D721Med (cell line): ENCODE measurements at places on chromosomes 12 and 14.

- DNase-seq, result no peak
Observed at GRCh38 chr14:51521764-51522163, 129.9 kb upstream of the FRMD6 start.

- no peak for DNase-seq
Observed at GRCh38 chr12:23209793-23210192, 584.8 kb downstream of the ETNK1 start.

DNA sequence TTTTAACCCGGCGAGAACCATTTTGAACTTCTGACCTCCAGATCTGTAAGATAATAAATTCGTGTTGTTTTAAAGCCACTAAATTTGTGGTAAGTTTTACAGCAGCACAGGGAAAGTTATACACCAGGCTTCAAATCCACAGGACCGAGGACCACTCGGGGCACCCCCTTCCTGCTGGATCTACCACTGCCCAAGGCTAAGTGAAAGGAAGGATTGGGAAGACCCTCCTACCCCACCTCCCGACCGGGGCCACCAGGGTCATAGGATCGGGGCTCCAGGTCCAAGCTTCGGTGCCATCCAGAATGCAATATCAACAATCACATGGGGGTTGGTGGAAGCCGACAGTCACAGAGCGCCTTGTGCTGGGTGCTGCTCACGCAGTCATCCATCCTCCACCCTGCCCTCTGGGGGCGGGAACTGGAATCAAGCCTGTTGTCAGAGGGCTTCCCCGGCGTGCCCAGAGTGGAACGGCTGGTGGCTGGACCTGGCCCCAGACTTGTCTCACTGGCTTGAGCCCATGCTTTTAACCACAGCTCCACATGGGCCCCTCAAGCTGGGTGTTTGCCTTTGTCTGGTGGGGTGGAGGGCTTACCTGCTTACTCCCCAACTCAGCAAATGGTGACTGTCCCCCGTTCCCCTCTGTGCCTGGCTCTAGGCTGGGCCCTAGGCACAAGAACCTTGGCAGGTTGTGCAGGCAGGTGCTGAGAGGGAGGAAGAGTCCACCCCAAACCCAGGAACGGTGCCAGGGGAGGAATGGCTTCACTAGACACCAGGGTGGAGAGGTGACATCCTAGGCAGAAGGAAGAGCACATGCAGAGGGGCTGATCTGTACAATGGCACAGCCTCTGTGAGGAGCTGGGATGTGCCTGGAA, 180.3 kb upstream of the RTL1 start:
- DNase-seq, result no peak

GRCh38 chr14:32438517-32438916, 109.4 kb downstream of the AKAP6 start:
- no peak for DNase-seq

DNA sequence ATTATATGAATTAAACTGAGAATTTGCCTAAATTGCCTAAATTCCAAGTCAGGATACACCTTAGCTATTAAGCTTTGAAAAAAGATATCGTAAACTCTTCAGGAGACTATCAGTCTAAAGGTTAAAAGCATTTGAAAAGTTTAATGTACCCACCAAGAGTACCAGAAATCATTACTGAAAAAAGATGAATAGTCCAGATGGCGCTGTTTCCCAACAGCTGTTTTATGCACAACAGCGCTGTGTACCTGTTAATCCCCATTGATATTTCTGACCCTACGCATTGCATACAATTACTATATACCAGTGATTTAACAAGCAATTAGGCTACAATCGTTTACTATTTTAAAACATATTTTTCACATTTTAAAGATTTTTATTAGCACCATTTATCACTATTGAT, 185.0 kb downstream of the PLCZ1 start:
- DNase-seq, result no peak

GRCh38 chr14:82046512-82047226, 513.0 kb upstream of the SEL1L start:
- DNase-seq, result no peak

DNA sequence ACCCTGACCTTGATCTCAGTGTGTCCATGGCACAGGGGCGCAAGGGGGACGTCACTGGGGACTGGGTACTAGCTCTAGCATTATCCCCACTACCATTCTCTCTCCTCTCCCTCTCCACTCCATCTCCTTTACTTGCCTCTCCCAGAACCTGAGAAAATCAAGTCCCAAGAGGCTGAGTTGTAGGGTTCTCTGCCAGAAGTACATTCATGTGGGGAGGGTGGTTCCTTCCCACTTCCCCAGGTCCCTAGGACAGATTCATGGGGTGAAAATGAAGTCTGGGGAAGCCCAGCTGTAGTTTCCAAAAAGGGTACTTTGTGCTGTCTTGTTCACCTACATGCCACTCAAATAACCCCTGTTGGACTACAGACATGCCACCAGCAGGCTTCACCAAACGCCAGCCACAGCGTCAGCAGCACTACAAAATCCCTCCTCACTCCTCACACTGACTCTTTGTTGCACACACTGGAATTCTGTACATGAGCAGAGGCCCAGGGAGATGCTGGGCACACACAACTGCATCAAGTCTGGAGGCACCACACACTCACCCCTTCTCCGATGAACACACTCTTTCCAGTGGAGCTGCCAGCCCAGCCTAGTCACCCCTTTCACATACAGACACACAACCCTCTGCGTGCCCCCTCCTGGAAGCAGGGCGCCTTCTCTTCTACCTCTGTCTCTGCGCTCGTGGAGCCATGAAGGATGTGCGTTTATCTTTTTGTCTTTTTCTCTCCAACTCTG, 6.9 kb downstream of the RARG start:
- DNase-seq, result no peak

DNA sequence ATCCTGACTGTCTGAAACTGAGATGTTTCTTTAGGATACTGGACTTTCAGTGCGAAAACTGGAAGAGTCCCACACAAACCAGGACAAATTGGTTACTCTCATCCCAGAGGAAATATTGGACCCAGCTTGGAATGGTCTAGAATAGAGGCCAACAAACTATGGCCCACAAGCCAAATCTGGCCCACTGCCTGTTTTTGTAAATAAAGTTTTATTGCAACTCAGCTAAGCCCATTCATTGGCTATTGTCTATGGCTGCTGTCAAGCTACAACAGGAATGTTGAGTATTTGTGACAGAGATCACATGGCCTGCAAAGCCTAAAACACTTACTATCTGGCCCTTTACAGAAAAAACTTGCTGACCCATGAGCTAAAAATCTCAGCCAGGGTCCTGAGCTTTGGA, 6.5 kb downstream of the WSCD2 start:
- DNase-seq, result no peak

DNA sequence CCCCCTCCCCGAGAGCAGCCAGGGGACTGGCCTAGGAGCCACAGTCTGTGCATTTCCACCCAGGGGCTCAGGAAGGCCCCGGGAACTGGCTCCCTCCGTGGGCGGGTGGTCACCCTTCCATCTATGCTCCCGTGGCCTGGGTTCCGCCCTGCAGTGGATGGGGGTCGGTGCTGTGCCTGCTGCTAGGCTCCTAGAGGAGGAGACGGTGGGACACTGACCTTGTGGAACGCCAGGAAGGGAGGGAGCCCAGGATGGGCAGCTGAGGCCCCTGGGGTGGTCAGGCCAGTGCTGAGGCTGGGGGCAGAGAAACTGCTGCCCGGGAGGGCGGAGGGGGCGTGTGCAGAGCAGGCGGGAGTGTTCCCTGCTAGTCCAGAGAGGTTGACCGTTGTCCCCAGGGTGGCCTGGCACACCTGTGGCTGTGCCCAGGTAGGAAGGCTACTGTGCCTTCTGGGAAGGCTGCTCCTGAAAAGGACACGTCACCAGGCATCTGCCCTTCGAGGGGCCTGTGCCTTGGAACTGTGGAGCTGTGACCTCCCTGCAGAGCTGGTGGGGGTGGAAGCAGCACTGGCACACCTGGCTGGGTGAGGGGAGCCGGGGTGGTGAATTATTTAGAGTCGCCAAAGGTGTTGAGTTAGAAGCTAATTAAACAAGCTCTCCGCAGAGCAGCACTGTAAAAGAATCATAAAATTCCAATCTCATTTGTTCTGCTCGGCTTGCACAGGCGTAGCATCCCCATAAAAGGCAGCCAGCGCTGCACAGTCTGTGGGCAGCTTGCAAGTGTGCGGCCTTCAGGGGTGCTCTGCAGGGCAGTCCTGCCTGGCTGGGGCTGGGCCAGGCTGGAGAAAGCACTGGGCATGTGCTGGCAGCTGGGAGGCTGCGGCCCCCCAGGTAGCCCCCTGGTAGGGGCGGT, 145.1 kb downstream of the KIF26A start:
- DNase-seq, result no peak

GRCh38 chr12:118025168-118025567, 8.7 kb downstream of the RFC5 start:
- no peak for DNase-seq

- no peak for DNase-seq
Observed at GRCh38 chr14:59328454-59328853, 136.7 kb downstream of the GPR135 start.

DNA sequence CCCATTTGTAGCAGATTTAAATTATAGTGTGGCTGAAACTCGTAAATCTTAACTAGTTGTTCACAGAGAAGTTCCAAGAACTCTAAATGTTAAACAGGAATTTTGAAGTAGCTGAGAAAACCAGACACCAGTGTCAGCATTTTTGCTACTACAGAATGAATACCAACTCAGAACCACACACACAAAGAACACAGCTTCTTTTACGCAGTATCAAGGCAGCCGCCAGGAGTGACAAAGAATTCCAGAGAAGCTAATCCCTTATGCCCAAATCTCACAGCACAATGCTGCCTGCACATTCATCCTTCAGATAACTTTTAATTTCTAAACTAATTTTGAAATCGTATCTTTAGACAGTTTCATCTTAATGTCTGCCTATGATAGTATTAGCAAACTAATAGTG, 37.4 kb downstream of the SLC6A15 start:
- no peak for DNase-seq

DNA sequence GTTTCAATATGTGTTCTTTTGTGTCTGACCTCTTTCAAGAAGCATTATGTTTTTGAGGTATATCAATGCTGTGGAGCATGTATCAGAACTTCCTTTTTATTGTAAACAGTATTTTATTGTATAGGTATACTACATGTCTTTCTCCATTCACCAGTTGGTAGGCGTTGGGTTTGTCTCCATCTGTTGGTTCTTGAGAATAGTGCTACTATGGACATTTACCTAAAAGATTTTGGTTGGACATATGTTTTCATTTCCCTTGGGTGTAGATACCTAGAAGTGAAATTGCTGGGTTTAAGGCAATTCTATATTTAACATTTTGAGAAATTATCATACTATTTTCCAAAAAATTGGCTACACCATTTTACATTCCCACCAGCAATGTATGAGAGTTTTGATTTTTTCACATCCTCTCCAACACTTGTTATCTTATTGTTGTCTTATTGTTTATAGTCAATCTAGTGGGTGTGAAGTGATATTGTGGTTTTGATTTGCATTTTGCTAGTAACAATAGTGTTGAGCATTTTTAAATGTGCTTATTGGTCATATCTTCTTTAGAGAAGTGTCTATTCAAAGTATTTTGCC, 409.2 kb downstream of the IPO8 start:
- DNase-seq, result no peak

DNA sequence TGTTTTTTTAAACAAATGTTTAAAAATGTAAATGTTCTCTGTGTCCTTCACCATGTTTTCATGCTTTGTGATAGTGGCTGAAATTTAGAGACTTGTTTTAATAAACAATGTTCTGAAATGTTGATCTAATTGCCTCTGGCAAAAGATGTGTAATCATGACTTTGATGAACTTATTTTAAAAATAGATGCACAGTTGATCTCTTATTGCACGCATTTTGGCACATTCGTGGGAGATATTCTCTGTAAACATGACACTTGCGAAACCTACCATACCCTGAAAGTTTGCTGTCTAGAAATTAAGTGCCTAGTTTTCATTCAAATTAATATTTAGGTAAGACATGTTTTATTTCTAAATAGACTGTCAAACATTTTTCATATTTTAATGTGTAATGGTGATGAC, 119.7 kb upstream of the DNM1L start:
- DNase-seq, result no peak

GRCh38 chr12:129331356-129332085, 478.2 kb downstream of the GLT1D1 start:
- DNase-seq, result no peak

DNA sequence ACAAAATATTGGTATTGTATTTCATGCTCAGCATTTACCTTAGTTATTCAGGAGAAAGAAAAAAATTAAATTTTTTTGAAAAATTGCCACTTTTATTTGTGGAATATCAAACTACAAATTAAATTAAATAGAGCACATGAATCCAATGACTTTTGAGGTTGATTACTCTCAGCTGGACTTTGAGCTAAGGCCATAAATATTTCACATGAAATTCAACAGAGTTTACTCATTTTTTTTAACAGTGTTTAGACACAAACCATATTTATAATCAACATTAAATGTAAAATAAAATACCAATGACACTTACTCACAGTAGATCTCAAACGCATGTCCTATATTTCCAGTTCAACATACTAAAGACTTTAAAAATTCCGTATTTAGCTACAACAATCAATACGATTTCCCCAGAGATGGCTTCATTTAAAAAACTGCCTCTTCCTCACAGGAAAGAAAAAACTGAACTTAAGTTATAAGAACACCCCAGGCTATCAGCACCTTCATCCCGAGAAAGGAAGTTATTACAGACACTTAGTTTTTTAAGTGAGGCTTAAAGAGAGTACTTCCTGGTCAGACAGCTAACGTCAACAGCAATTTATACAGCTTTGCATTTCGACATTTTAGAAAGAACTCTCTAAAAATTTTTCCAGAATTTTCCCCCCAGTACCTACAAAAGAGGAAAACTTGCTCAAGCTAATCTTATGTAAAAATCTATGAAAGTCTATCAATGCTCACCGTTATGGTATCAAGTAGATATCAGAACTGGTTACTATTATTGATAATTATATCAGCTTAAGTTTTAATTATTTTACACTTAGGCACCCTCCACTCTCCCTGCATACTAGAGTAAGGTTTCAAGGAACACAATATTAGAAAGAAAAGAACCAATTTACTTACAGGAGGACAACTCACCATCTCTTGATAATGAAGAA, 13.8 kb downstream of the TAOK3 start:
- DNase-seq, result no peak

DNA sequence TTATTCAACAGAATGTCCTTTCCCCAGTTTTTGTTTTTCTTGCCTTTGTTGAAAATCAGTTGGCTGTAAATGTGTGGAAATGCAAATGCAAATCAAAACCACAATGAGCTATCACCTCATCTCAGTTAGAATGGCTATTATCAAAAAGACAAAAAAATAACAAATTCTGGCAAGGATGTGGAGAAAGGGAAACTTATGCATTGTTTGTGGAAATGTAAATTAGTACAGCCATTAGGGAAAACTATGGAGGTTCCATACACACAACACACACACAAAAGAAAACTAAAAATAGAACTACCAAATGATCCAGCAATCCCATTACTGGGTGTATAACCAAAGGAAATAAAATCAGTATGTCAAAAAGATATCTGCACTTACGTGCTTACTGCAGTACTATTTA, 518.8 kb upstream of the ATXN7L3B start:
- no peak for DNase-seq

DNA sequence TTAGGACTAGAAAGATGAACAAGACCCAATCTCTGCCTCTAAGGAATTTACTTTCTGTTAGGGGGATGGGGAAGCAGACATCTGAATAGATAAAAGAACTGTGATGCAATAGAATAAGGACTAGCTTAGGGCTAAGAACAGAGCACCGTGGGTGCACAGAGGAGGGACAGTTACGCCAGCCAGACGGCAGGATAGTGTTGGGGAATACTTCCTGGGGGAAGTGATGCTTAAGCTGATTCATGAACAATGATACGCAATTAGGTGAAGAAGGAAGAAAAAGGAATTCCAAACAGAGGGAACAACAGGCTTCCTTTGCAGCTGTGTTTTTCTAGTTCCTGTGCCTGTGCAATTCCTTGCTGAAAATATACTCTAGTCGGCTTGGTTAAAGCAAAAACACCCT, 501.1 kb downstream of the APAF1 start:
- DNase-seq, result no peak

GRCh38 chr12:10018386-10018785, 8.0 kb downstream of the CLEC12B start:
- no peak for DNase-seq
